Fibroblast of skin of left biceps (primary cell): ENCODE measurements at places on chromosomes 11 and 22.

GRCh38 chr11:18791969-18792628 is 501 bp upstream of the PTPN5 start:
- DNase-seq = no peak

GRCh38 chr11:23315286-23315685 is 455.0 kb upstream of the CCDC179 start:
- no peak for DNase-seq

DNA sequence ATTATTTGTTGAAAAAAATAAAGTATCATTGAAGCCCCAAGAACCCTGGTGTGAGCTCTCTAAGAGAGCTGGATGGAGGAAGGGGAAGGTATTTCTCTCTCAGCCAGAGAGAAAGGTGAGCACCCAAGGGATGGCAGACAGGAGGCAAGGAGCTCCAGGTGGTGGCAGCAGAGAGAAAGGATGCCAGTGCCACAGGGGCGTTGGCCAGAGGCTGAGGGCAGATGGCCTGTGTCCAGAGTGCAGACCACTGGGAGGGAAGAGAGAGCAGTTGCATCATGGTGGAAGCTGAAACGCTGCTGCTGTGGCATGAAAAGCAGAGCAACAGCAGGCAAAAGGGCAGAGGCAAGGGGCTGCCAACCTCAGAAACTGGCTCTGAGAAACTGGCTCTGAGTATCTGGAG is 8.5 kb downstream of the SPON1 start:
- no peak for DNase-seq

GRCh38 chr11:47340980-47341775 is 11.3 kb downstream of the MYBPC3 start:
- no peak for DNase-seq

GRCh38 chr22:42443240-42444076 is 11.3 kb upstream of the NFAM1 start:
- DNase-seq = peak; percentile 1

DNA sequence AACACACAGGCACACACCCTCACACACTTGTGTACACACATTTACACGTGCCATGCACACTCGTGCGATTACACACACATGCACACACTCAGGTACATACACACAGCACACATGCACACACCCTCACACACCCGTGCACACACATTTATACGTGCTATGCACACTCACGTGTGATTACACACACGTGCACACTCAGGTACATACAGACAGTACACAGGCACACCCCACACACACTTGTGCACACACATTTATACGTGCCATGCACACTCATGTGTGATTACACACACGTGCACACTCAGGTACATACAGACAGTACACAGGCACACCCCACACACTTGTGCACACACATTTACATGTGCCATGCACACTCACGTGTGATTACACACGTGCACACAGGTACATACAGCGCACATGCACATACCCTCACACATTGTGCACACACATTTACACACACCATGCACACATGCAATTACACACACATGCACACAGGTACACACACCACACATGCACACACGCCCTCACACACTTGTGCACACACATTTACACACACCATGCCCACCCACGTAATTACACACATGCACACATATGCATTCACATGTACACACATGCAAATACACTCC is 4.6 kb downstream of the IFITM10 start:
- no peak for DNase-seq

DNA sequence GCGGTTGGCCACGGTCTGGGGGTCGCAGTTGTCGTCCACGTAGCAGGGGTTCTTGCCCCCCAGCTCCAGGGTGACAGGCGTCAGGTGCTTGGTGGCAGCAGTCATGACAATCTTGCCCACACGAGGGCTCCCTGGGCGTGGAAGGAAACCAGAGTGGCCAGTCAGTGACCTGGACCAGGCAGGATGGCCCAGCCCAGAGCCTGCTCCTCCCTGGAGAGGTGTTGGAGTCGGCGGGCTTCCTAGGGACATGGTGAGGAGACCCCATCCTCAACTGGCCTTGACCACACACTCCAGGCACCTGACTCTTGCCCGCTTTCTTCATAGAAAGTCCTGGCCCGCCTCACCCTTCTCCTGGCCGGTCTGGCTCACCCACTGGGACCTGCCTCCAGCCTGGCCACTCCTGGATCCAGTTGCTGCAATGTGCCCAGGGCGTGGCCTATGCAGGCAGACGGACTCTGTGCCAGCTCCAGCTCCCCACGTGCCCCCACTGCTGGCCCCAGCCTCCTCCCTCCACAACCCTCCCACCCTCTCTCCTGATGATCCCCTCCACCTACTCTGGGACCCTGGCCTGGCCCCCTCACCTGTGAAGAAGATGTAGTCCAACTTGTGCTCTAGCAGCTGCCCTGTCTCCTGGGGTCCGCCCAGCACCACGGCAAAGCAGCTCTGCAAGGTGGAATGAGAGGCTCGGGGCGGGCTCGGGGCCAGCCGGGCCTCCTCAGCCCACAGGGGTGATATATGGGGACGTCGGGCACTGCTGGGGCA is 8.7 kb downstream of the ALDH3B2 start:
- no peak for DNase-seq

DNA sequence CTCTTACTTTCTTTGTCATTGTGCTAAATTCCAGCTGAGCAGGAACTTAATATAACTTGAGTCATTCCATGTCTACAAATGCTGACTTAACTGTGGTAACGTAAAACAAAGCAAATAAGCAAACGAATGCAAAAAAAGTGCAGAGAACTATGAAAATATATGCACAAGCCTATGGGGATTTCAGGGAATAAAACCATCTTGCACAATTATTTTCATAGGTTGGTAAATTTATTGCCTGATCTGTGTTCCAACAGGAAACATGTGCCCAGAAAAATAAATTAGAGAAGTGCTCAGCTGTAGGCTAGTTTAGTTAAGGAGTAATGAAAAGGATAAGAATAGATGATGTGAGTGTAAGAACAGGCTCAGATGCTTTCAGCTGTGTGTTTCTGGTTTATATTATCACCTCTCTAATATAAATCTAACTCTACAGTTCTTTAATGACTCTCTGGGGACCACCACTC is 1169.3 kb downstream of the LRRC4C start:
- DNase-seq = peak; percentile 28

DNA sequence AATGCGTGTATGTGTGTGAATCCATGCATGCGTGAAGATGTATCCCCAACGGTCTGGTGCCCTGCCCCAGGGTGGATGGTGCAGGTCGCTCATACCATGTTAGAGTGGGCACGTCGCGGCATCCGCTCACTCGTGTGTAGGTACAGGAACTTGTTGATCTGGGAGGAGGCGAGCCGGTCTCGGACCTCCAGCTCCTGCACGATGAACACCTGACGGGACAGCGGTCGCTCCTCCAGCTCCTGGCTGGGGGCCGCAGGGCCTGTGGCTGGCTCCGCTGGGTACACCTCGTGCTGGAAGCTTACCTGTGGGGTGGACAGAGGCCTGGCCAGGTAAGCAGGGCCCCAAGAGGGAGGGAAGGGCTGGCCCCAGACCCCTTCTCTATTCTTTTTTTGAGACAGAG is 18.5 kb downstream of the ATG2A start:
- DNase-seq = no peak

DNA sequence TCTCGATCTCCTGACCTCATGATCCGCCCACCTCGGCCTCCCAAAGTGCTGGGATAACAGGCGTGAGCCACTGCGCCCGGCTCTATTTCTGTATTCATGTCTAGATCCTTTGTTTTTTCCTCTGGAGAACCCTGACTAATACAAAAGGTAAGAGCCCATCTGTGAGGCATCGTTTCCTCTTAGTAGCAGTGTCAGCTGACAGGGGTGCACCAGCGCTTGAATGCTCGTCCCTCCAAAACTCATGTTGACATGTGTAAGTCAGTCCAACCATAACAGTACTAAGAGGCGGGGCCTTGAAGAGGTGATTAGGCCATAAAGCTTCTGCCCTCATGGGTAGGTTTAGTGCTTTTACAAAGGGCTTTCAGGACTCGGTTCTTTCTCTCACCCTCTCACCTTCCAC is 470.1 kb upstream of the B3GAT1 start:
- no peak for DNase-seq

DNA sequence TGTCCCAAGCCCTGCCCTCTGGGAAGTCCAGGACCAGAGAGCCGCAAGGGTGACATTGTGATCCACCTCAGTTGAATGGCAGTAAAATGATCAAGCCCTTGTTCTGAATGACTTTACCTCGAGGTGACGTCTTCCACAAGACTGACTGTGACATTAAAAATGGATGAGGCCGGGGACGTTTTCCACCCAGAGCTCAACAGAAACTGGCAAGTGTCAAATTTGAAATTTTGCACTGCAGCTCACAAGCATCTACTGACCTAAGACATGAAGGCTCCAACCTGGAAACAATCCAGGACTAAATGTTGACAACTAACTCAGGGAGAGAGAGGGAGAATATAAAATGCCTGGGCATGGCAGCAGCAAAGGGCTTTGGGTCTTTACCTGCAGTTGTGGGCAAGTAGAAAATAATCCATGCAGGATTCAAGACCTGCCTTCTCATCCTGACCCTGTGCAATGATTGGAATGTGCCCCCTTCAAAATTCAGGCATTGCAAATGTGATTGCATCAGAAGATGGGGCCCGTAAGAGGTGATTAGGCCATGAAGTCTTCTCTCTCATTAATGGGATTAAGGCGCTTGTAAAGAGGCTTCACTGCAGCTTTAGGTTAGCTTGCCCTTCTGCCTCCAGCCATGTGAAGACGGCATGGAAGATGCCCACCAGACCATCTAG is 33.6 kb upstream of the CLMP start:
- DNase-seq = no peak
